HFF-Myc (cell line): ENCODE measurements at places on chromosomes 2 and 18.

- DNase-seq = no peak
These were observed 4.2 kb downstream of the ERMN start for GRCh38 chr2:157321466-157321865.

GRCh38 chr2:14126846-14127245 is 505.7 kb upstream of the LRATD1 start:
- no peak for DNase-seq

- no peak for DNase-seq
These were observed 60.5 kb downstream of the NDUFA10 start for GRCh38 chr2:239964399-239965185.

DNA sequence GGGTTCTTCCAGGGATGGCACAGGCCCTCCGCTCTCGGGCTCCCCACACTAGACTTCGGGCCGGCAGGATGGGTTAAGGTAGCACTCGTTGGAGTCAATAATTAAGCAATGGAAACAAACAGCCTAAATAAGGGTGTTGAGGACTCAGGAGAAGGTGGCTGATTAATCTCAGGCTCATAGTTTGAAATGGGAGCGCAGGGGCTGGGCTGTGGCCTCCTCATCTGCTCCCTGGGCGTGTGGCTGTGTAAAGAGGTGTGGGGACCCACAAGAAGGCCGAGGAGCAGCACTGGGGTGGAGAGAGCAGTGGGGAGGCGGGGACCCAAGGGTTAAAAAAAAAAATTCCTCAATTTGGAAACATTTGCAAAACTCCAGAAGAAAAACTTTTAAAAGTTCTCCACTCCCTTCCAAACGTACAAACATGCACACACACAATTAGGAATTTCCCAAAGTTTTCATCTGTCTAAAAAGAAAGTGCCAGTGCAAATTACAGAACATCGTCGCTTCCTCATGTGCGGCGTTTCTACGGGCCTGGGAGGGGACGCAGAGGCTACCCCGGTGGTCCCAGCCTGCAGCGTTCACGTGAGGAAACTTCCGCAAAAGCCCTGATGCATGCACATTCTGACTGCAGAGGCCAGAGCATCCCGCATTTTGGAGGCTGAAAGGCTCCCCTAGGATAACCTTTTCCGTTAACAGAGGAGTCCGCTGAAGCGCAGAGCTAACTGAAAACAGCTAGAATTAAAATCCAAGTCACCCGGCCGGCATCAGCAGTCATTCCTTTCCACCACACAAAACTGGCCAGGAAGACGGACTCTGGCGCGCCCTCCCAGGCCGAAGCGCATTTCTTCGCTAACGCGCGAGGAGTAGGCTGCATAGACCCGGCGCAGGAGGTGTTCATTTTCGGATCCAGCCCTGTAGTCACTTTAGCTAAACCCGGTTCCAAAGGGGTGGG is 1.0 kb upstream of the TUBB6 start:
- no peak for DNase-seq

GRCh38 chr2:201233192-201233811 is 27.0 kb upstream of the CASP8 start:
- no peak for DNase-seq

DNA sequence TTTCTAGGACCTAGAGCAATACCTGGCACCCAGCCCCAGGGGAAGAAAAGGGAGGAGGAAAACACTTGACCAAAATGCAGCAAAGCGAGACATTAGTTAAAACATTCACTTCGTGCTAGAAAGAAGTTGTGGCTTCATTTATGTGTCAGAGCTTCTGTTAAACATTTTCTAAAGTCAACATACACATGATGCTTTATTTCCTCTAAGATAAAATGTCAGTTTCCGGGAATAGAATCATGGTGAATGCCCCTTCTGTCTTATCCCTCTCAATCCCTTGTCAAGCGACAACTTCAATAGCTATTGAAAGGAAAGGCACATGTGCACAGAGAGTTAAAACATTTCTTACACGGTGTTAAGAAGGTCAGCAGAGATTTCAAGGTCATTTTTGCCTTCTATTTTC is 404.6 kb upstream of the CWC22 start:
- no peak for DNase-seq

GRCh38 chr2:235538144-235538639 is 44.3 kb downstream of the AGAP1 start:
- DNase-seq = no peak

DNA sequence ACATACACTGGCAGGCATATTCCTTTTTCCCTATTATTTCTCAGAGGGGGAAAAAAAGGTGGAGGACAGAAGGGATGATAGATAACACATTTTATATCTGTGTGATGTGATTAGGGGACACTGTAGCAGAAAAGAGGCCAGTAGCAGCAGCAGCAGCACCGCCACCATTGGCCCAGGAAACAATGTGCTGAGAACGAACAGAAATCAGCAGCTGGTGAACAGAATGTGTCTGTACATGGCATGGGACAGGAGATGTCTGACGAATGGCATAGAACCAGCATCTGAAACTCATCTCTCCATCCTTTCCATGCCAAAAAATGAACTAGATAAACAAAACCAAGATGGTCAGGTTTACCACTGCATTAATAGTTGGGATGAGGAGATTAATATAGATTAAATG is 936.1 kb upstream of the ACVR2A start:
- no peak for DNase-seq
